Omental fat pad (tissue), 4 donors: ENCODE measurements at places on chromosomes 2 and 18. TPM values are rescaled to one million over a fixed set of nuclear protein-coding genes. Genes with fewer than 3 reads are reported as not detected.

Gene ECEL1
- total RNA-seq, result 1.0 TPM

DNA sequence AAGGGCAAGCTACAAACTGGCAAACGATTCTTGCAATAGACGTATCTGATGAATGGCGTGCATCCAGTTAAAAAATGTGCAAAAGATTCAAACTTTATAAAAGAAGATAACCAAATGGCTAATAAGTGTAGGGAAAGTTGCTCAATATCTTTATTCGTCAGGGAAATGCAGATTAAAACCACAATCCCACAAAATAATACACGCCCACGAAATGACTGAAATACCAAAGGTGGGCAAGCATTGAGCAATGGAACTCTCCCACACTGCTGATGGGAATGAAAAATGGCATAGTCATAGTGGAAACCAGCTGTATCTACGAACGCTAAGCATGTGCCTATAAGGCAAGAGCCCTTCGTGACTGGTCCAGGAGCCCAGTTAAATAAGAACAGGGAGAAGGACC is 168.6 kb upstream of the SIX2 start:
- no peak for DNase-seq

DNA sequence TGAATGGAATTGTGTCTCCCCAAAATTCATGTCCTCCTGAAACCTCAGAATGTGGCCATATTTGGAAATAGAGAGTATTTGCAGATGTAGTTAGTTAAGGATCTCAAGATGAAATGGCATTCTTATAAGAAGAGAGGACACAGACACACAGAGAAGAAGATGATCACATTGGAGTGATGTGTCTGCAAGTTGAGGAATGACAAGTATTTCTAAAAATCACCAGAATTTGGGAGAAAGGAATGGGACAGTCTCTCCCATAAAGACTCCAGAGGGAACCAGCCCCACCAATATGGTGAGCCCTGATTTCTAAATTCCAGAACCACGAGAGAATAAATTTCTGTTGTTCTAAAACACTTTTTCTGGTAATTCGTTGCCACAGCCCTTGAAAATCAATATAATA is 166.3 kb downstream of the C1D start:
- no peak for DNase-seq

DNA sequence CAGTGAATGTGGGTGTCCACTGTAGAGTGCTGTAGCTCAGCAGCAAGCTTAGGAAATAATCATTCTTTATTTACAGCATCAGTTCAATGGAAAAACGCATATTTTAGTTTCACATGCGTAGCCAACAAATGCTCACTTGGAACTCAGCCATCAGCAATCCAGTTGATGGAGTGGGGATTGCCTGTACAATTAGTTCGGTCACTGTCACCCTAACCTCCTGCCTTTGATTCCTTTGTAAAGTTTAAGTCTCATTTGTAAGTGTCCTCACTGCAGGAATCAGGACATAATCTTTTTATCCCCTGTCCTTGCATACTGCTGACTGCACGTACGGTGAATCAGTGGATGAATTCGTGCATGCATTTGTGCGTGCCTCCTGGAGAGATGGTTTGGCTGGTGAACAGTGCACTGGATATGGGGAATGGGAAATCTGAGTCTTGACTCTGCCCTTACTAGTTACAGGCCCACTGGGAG is 55.9 kb downstream of the RAB31 start:
- DNase-seq, result no peak

DNA sequence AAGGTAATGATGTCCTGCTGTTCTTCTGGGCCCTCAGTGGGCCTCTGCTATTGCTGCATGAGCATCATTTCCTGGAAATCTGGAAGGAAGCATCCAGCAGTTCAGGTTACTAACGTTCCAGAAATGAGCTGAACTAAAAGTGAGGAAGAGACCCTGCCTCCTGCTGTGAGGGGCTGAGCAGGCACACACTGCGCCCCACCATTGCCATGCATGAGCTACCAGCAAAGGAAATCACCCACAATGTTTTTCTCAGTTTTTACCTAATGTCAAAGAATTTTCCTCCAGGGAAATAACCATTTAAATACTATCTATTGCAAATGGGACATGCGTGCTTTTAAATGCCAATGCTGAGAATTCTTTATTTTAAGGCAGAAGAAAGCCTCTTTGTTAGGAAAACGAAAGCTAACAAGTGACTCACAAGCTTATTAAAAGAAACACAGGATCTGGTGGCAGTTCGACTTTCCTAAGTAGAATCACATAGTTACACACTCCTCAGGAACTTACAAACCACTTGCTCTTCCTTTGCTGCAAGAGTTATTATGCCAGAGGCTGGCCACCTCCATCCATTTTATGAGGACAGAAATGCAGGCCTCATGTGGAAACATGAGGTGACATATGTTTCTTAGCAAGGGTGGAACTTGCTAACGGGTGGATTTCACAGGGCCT is 152.6 kb upstream of the TTC39C start:
- DNase-seq, result no peak

GRCh38 chr2:143524119-143524553 is 394.9 kb downstream of the ARHGAP15 start:
- no peak for DNase-seq

DNA sequence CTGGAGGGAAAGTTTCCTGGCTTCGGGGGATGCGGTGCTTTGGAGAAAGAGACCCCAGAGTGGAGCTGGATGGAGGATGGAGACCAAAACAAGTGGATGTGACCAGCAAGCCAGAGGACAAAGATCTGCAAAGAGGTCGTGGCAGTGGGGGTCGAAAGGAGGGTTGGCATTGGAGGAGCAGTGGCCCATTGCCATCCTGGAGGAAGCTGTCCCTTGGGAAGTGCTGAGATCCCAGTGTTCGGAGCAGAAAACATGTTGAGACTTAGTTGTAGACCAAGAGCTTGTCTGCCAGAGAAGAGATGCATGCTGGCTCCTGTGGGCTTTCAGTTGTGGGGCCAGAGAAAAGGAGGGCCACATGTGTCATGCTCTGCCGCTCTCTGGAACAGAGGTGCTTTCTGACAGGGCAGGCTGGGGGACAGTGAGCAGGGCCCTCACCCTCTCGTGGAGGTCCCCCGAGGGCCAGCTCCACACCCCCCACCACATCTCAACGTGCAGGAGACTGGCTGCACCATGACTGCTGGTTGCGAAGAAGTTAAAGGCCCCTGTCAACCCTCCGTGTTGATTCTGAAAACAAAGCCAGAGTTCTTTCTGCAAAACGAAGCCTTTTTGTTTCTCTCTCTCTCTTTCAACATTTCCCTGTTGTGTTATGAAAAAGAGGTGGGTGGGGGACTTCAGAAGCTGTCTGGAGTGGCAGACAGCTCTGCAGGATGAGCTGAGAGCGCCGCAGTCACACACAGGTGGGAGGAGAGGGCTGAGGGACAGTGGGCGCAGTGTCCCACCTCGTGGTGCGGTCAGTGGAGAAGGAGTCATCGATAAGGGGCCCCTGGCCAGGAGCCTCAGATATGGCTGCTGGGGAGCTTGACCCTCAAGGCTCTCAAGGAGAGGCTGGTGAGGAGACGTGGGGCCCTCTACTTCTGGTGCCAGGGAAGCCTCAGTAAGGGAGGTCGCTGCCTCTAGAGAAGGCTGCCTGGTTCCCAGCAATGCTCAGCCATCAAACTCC is 77.6 kb upstream of the BCL2L11 start:
- no peak for DNase-seq

Gene NAT8
- not detected for total RNA-seq

Gene PAX8
- total RNA-seq, result 4.7 TPM

DNA sequence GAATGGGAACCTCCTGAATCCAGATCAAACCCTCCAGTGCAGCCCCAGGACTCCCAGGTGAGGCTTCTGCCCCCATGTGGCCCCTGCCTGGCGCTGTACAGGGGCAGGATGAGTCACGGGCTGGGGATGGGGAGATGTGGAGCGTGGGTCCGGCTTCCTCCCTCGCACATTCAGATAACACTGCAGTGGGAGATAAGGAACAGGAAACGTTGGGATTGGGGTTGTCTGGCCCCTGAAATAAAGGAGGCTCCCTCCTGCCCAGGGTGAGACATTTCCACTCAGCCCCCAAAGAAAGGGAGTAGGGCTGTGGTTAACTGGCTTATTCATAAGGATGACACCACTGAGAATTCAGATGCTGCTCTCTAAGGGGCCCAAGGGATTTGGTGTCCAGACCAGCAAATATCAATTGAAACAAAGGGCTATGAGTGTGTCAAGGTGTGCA is 30.7 kb downstream of the IGFBP5 start:
- no peak for DNase-seq

Gene STK17B
- total RNA-seq, result 57.2 TPM

DNA sequence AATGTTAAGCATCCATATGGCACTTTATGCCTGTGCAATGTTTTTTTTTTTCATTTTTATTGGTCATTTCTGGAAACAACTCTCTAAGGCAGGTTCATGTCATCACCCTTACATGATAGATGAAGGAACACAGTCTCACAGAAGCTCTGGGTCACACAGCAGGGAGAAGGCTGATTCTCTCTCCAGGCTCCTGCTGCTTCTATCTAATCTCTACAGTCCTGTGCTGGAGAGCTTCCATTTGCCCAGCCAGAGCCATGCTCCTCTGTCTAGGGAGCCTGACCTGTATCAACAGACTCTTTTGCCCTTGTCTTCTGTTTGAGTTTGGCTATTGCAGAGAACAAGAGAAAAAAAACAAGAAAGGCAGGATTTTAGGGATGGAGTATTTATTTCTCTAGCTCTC is 584.8 kb downstream of the MBD2 start:
- DNase-seq, result no peak

DNA sequence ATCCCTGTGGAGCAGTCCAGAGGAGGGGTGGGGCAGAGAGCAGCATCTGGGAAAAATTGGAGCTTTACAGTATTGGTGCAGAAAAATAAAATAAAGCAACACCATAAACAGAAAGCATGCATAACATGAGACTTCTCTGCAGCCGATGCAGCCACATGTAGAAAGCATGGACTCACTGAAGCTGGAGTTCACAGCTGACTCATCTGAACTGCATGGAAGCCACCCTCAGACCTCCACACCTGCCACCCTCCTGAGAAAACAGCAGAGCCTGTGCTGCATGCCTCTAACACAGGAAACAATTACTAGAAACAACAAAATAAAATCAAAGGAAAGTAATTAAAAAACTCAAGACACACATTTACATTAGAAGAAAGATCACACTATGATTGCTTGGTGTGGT is 169.4 kb upstream of the ALKAL2 start:
- DNase-seq, result no peak

Gene ZNF236
- total RNA-seq, result 16.6 TPM

Gene KIF5C
- 2.3 TPM for total RNA-seq

GRCh38 chr2:9037166-9037565 is 33.7 kb upstream of the MBOAT2 start:
- DNase-seq, result no peak

GRCh38 chr2:198731842-198732399 is 725.8 kb downstream of the SATB2 start:
- no peak for DNase-seq

DNA sequence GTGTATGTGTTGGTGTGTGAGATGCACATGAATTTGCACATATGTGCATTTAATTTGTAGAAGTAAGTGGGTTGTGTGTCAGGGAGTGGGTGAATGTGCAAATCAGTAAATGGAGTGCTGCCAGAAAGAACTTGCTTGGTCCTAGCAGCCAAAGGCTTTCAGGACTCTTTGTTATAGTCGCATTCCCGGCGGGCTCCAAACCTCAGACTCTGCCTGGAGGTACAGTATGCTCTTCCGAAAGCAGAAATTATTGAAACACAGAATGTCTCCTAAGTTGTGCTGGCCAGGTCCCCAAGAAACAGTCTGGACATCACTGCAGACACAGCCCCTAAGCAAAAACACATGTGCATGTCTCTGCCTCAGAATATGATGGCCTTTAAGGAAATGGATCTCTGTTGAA is 232.4 kb downstream of the INSIG2 start:
- no peak for DNase-seq

GRCh38 chr2:86358957-86359356 is 21.5 kb upstream of the REEP1 start:
- DNase-seq, result no peak
